ENCODE measurements at places on chromosomes 1 and 21.

DNA sequence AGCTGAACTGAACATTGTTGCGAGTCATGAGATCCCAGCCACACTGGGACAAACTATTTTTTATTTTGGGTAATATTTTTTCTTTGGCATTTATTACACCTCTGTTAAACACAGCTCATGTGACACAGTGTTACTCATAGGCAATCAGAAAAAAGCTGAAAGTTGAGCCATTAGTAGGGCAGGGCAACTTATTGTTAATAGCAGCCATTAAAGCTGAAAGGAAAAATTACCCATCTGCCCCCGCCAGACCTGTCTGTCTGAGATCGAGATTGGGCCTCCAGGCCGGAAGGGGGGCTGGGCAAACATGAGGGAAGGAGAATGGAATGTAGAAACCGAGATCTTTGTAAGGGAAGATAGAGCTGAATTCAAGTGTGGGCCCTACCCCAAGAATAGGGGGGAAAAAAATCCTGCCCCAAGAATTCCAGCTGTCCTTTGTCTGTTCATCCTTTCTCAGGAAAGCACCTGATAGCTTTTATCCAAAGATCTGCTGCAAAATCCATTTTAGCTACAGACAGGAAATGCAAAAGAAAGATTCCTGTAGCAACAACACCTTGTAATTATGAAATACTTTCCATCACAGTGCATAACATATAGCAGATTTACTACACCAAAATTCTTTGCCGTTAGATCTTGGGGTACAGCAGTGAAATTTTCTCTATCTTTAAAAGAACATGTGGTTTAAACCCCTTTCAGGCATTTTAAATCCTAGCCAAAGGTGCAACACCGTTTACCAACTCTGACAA is 212.8 kb downstream of the PBX1 start:
- DNase-seq: no peak

- DNase-seq: no peak
Observed at GRCh38 chr21:16900685-16901084, 612.2 kb upstream of the CXADR start.

- peak; percentile 85 for DNase-seq
Observed at GRCh38 chr1:12047120-12047876, 15.8 kb upstream of the TNFRSF8 start.

GRCh38 chr1:12052008-12052573 is 11.0 kb upstream of the TNFRSF8 start:
- DNase-seq: peak; percentile 77

DNA sequence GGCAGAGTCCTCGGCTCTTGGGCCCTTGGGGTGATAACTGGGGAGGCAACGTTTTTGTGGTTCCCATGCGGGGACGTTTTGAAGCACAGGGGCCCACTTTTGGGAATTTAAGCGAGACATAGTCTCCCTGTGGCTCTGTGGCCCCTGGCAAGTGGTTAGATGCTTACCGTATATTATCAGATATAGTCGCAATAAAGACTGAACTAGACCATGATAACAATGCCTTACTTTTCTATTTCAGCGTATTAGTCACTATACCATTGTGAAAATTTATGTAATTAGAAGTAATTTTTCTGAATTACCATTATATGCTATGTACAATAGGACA is 538 bp upstream of the RCAN1 start:
- no peak for DNase-seq

GRCh38 chr21:38042246-38042645 is 126.0 kb upstream of the KCNJ6 start:
- DNase-seq: no peak

DNA sequence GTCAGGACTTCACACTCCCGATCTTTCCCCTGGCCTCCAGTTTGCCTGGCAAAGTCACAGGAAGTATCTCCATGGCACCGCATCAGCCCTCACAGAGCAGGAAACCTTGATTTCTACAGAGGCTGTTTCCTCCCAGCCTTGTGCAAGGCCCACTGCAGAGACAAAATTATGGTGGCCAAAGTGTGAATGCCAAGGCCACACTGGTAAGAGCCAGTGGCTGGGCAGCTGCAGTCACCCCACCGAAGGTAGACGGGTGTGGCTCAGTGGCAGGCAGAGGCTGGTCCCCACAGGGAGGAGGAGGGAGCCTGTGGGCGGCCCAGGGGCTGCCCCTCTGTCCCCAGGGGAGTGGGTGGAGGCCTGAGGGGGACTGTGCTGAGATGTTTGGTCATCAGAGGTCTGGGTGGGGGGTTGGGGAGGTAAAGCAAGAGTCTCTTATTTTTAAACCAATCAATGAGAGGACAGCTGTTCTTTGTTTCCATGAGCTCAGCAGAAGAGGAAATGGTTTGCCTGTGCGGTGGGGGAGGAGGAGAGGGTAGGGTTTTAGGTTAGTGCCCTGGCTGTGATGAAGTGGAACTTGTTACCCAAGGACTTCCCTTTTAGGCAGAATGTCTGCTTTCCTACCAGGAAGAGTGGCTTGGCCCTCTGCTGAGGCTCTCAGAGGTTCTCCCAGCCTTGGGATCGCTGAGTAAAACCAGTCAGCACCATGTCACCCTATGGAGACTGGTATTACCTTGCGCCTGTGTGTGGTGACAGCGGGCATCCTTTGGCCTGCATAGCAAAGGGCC is 18.0 kb upstream of the BTG2 start:
- peak; percentile 97 for DNase-seq

- no peak for DNase-seq
Observed at GRCh38 chr1:227996187-227996950, 10.4 kb upstream of the WNT3A start.

DNA sequence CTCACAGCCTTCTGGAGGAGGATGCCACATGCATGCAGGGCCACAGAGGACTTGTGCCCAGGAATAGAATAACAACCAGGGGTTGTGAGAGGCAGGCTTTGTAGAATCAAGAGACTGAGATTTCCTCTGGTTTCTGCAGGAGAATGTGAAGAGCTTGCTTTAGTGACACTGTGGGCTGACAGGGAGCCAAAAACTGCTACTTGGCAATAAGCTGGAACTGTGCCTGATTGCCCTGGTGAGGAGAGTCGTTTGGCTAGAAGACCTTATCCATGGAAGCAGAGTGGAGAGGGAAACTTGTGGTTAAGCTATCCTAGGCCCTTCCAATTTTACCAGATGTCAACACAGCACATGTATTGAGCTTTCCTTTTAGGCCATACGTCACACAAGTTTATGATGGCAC is 902.1 kb downstream of the MRPL39 start:
- DNase-seq: no peak

GRCh38 chr1:118627435-118627834 is 360.7 kb downstream of the TBX15 start:
- no peak for DNase-seq

- DNase-seq: no peak
Observed at GRCh38 chr1:156586323-156586722, 5.3 kb upstream of the NAXE start.

DNA sequence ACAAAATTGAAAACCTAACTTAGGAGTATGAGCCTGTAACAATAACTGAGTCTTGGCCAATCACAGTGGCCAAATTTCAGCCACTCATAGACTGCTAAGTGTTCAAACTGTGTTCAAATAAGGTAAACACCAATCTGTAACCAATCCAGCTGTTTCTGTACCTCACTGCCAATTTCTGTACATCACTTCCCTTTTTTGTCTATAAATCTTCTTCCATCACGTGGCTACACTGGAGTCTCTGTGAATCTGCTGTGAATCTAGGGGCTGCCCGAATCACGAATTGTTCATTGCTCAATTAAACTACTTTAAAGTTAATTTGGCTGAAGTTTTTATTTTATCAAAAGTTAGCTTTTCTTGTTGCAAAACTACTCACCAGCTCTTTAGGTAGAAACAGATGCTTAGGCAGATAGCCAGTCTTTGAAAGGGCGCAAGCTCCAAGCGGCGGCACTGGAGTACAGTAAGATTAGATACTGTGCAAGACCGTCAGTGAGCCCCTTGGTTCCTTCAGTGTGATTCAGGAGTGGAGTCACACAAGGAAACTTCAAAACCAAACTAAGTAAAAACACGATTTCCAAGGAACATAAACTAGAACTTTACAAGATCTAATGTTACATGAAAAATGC is 43.2 kb upstream of the ADGRL2 start:
- DNase-seq: no peak

DNA sequence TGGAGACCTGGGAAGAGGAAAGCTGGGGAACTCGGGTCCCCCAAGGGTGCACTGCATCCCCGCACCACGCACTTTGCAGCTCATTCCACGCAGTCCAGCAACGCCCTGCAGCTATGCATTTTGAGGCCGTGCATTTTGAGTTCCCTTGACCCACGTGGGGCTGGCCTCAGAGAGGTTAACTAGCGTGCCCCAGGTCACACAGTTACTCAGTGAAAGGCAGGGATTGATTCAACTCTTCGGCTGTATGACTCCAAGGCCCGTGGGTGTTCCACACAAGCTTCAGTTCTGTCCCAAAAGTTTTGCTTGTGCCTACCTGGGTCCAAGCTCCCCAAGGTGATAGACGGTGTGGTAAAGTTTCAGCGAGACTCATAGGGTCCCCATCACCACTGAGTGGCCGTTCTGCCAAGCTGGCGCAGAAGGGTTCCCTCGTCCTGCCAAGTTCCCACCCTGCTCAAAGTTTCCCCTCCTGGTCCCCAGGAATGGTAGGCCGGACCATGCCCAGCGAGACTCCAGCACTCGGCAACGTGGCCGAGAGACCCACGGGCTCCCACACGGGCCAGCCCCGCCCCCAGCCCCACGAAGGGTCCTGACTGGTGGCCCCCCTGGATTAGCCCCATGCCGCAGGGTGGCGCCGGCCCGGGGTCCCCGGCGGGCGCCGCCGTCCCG is 611 bp downstream of the HSPG2 start:
- DNase-seq: no peak

GRCh38 chr1:221987860-221988520 is 246.1 kb upstream of the DUSP10 start:
- peak; percentile 94 for DNase-seq

DNA sequence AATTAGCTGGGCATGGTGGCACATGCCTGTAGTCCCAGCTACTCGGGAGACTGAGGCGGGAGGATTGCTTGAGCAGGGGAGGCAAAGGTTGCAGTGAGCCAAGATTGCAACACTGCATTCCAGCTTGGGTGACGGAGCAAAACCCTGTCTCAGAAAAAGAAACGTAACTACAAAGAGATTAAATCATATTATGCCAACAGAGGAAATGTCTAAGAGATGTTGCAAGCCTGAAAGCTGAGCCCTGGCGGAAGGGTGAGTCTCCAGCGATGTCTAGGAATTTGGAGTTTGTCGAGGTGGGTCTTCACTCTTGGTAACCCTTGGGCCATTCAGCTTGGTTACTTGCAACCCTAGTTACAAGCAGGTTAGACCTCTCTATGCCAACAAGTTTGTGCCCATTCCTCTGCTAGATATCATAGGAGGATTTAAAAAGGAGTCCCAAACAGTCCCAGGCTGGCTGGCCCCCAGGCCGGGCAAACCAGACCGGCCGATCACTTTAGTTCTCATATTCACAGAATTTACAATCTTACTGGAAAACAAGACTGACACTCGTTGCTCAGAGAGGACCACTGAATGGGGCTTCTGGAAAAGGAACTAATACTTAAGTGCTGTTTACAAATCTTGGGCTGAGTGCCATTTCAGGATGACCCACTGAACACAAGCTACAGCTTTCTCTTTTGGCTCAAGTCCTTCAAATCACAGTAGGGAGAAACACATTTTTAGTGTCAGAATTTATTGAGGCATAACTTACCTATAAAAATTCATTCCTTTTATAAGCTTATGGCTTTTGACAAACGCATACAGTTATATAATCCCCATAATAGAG is 27.1 kb downstream of the SLC30A1 start:
- DNase-seq: peak; percentile 16

DNA sequence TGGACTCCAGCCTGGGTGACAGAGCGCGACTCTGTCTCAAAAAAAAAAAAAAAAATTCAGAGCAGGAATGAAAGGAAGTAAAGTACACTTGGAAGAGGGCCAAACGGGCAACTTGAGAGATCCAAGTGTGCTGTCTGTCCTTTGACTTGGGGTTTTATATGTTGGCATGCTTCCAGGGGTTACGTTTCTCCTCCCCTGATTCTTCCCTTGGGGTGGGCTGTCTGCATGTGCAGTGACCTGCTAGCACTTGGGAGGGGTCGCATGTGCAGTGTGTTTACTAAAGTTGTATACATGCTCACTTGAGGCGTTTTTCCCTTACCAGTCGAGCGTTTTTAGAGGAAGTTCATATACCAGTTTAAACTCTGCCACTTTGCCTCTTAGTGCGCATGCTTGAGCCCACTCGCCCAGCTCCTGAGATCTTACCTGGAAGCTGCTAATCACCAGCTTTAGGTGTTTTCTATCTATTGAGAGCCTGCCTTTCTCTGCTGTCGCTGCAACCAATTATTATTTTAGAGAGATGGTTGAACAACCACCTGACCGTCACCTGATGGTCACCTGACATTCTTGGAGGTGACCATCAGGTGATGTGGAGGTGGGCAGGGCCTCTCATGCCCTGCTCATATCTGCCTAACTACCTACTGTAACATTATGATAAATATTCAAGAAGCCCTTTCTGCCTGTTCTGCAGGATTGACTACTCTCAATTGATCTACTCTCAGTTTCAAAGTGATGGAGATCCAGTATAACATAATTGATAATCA is 140.1 kb downstream of the MACF1 start:
- DNase-seq: no peak

DNA sequence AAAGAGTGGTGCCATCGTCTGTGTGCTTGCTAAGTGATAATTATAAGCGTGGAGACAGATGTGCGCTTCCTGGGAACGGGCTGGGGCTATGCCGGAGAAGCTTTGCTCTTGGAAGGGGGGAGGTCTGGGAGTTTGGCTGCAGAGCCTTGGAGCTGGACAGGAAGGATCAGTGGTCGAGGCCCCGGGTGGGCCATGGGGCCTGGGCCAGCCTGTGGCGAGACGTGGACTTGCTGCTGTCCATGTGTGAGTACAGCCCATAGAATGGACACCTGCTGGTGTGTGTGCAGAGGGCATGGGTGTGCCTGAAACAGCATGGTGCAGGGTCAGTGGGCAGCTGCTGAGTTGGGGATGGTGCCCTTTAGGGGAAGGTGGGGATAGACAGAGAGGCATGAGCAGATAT is 121.3 kb downstream of the PCBP3 start:
- DNase-seq: no peak

DNA sequence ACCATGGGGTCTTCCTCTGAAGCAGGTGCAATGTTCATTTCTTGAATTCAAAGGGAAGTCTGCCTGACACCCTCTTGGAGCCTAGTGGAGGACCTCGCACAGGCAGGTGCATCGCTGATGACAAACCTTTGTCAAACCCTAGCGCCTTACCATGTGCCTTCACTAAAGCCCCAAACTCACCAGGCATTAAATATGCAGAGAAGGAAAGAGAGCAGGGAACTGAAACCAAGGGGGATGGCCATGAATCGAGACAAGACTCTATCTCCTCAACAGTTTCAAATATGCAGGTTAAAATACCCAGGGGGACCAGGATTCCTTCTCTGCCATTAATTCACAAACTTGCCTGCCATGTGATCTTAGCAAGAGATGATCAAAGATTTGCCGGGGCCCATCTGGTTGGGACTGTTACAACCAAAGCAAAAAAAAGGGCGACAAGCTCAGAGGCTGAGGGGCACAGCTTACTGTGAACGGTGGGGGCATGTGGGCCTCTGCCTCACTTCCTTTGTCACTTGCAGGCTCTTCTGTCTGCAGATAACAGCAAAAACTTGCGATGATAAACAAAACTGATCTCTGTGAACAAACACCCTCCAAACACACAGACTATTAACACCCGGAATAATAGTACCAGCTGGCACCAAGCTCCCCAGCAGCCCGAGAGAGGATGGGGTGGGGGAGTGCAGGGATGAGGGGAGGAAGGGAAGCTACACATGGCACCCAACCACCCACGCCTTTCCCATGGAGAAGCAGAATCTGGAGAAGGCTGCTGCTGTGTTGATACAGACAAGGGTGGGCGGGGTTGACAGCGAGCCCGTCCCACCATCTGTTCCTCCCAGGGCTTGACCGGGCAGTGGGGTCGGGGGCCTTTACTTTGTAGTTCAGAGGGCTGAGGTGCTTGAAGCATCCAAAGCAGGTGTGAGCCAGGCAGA is 33.9 kb downstream of the TMEM63A start:
- DNase-seq: peak; percentile 41

- no peak for DNase-seq
Observed at GRCh38 chr1:33281554-33282303, 25.4 kb downstream of the ZNF362 start.

All from suppressor macrophage treated with lipopolysaccharide for 1 hour (primary cell).